ENCODE measurements at places on chromosomes 7 and 10.

DNA sequence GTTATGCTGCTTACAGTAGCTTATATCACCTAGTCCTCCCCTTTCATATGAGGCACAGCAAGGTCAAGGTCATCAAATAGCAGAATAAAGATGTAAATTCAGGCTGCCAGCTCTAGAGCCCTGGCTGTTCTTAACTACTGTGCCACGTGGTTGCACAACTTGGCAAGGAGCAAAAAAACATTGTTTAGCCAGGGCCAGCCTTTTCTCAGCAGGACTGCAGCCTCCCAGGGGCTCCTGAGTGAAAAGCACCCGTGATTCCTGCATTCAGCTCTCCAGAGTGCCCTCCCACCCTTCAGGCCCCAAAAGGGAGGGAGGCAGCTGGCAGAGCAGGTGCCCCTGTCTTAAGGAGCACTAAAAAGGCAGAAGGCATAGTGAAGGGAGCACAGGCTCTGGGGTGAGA, 31.8 kb upstream of the TM9SF3 start:
- no peak for DNase-seq

GRCh38 chr7:64182036-64182790, 24.8 kb upstream of the ZNF735 start:
- no peak for DNase-seq

- DNase-seq, result no peak
Measured at GRCh38 chr7:24709051-24709450, 48.2 kb downstream of the GSDME start.

- no peak for DNase-seq
Measured at GRCh38 chr7:24328050-24328449, 44.1 kb downstream of the NPY start.

DNA sequence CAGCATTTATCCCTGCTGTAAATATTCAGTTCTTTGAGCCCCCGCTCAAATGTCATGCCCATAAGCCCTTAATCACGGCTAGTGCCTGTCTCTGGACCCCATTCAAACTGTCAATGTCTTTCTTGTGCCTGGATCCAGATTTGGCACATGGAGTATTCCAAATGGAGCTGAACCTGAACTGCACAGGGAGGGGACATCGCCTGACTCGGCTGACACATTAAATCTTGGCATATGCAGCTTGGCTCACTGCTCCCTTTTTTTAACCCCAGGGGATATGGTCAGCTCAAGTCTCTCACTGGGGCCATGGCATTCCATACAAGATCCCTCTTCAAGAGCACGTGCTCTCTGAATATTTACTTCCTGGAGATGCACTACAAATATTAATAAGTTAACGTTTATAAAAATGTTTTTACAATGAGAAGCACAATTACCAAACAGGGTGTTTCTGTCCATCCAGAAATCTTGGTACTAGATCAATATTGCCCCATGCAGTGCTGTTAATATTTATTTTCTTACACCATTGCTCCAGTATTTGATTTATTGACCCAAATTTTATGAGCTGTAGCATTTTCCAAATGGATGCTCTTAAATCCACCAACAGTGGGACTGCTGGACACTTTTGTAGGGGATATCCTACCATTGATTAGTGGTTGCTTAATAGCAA, 57.4 kb downstream of the FGFR2 start:
- no peak for DNase-seq

Measured in stimulated activated CD8-positive, alpha-beta memory T cell treated with anti-CD3 and anti-CD28 coated beads, Interleukin-2, amount 100 ng/mL, for 48 hours (primary cell).